ENCODE measurements at places on chromosomes 5 and 9. TPM values are rescaled to one million over a fixed set of nuclear protein-coding genes. Genes with fewer than 3 reads are reported as not detected.

CPLANE1 gene
- total RNA-seq = 13.5 TPM

EFNA5 gene
- total RNA-seq = under 0.01 TPM

LCN1 gene
- total RNA-seq = not detected

FCN1 gene
- 10.5 TPM for total RNA-seq

IER5L gene
- 7.5 TPM for total RNA-seq

FOXD4L5 gene
- total RNA-seq = under 0.01 TPM

TNFAIP8 gene
- 66.0 TPM for total RNA-seq

IRX2 gene
- under 0.01 TPM for total RNA-seq

FBP1 gene
- total RNA-seq = 0.54 TPM

AK8 gene
- total RNA-seq = 0.54 TPM

DCANP1 gene
- under 0.01 TPM for total RNA-seq

C9 gene
- total RNA-seq = not detected

ISL1 gene
- total RNA-seq = not detected

IFNA21 gene
- not detected for total RNA-seq

Measured in hematopoietic multipotent progenitor cell (in vitro differentiated cells).